HCT116 (cell line): ENCODE measurements at places on chromosomes 5 and 9.

DNA sequence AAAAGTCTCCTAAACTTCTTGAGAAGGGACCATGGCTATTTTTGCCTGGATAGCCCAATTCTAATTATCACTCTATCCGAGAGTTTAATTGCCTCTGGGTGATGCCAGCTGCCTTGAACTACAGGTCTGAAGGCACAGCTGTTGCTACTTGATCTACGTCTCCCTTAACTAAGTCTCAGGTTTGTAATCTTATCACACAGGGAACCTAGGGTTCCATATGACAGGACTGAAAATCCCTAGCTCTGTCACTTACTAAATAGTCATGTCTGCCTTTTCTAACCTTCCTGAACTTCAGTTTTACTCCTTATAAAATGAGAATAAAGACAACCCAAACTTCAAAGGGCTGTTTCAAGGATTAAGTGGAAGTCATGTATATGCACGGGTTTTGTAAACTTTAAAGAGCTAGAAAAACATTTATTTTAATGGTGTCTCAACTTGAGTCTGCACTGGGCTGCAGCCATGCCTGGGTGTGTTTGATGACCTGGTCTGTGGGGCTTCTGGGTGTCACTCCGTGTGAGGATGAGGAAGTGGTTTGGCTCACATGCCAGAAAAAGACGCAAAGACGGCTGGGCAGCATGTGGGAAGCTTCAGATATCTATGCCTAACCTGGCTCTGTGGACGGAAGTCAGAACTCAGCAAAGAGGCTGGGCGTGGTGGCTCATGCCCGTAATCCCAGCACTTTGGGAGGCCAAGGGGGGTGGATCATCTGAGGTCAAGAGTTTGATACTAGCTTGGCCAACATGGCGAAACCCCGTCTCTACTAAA is 129.3 kb upstream of the SLC44A1 start:
- no peak for DNase-seq

DNA sequence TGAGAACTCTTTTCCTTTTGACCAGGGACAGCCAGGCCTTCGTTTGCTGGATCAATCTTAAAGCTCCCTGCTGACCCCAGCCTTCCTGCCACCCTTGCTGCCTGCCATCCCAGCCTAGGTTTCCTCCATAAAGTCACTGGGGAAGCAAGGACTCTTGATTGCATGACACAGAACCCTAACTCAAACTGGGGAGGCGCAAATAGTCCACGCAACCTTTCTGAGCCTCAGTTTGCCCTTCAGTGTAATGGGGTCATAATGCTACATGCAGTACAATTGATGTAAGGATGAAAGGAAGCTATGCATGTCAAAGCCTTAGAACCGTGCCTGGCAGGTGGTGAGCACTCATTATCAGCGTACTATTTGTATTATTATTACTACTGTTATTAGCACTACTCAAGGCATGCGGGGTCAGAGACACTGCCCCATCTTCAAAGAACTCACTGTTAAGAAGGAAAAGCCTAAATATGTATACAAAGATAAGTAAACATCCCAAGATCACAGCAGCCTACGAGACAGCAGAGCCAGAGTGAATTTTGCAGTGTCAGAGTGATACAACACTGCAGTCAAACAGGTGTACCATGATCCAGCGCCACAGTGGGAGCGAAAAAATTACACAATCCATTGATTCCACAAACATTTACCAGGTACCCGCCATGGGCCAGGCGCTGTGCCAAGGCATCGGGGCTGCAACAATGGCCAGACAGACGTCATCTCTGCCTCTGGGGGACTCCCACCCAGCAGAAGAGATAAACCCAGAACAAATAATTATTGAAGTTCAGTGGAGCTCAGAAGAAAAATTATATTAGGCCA is 16.9 kb upstream of the CPLX2 start:
- no peak for DNase-seq

- DNase-seq: no peak
Observed at GRCh38 chr5:179201986-179202385, 141.8 kb downstream of the ZNF354C start.

- no peak for DNase-seq
Observed at GRCh38 chr5:77086368-77086688, 757 bp downstream of the ZBED3 start.

DNA sequence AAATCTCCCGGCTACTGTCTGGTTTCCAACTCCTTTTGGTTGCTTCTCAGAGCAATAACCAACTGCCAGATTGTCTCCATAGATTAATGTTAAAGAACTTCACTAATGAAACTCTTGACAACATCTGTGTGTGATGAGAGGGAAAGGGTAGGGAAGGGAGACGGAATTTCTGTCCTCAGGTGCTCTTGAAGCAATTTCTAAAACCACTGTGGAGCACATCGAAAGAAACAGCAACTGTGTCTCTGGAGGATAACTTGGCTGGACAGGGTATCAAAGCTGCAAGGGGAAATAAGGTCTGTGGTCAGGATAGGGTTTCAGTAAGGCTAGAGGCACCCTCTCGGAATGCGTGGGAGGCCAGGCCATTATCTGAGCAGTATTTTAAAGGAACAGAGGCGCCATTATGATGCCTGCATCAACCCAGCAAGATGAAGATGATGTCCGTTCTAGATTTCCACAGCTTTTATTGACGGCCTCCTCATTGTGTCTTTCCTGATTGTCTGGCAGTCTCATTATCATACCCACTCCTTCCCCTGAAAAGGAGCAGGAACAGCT is 76.6 kb downstream of the RORB start:
- no peak for DNase-seq

DNA sequence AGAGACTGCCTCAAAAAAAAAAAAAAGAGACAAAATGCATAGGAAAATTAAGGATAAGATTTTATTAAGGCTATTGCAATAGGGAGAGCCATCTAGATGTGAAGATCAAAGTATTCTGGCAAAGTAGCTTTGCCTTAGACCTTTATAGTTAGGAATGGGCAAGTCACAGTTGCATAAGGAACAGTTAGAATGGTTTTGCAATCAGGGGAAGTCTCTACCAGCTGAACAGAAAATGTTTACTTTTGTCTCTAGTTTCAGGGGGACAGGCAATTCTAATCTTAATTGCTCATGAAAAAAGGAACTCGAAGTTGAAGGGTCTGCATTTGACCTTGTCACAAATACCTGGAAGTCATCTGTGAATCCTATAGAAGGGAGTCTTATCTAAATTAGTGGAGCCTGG is 13.1 kb upstream of the ATP6V1G1 start:
- DNase-seq: no peak
